NCI-H524 treated with DMSO at 0.1 percent for 48 hours (cell line): ENCODE measurements at places on chromosomes 16 and 17.

DNA sequence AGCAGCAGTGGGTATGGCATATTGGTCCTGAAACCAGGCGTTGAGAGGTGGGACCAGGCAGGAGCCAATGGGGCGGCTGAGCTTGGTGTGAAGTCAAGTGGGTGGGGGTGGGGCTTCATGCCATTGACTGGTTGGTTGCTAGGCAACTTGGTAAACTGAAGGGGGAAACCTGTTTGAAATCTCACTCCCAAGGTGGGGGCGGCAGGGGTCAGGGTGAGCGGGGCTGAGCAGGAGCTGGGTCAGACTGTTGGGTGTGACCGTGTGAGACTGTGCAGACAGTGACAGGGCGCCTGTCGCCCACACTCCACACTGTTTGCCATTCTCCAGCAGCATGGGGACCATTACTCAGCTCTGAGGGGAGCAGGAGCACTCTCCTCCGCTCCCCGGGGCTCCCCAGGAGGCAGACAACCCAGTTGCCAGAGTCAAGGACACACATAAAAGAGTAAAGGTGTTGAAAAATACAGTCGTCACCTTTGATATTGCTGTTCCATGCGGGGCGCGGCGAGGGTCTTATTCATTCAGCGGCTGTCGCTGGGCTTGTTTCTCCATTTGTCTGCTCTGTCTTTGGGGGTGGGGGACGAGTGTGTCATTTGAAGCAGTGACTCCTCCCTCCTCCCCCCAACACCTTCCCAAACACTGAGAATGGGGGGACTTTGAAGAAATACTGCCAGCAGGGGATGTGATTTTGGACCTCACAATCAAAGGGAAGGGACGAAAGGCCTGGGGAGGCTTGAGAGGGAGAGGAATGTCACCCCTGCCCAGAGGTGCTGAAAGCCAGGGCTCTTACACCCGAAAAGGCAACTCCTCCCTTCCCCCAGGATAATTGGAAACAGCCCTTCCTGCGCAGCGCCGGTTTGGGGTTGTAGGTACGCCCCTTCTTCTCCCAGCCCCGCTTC, 1.2 kb upstream of the EFNB3 start:
- no peak for DNase-seq

GRCh38 chr16:84194470-84195200, 3.7 kb downstream of the ADAD2 start:
- no peak for DNase-seq

- DNase-seq = no peak
Measured at GRCh38 chr17:82703935-82704865, 5.7 kb upstream of the RAB40B start.

DNA sequence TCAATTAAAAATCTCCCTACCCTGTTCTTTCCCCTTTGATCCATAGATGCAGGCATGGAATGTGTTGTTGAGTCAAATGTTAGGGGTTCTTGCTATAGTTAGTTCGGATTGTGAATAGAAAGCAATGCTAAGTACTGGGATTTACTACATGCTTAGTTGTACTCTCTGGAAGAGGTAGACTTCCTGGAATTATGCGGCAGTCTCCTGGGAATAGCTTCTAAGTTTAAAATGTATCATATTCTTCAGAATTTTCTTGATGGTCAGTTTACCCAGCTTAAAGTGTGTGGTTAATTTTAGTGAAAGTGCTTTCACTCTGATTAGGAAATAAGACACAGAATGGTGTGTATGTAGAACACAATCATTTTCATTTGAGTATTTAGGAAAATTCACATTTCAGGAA, 3.5 kb downstream of the CLTC start:
- DNase-seq = no peak

- no peak for DNase-seq
Measured at GRCh38 chr16:8623634-8624033, 2.1 kb downstream of the METTL22 start.

DNA sequence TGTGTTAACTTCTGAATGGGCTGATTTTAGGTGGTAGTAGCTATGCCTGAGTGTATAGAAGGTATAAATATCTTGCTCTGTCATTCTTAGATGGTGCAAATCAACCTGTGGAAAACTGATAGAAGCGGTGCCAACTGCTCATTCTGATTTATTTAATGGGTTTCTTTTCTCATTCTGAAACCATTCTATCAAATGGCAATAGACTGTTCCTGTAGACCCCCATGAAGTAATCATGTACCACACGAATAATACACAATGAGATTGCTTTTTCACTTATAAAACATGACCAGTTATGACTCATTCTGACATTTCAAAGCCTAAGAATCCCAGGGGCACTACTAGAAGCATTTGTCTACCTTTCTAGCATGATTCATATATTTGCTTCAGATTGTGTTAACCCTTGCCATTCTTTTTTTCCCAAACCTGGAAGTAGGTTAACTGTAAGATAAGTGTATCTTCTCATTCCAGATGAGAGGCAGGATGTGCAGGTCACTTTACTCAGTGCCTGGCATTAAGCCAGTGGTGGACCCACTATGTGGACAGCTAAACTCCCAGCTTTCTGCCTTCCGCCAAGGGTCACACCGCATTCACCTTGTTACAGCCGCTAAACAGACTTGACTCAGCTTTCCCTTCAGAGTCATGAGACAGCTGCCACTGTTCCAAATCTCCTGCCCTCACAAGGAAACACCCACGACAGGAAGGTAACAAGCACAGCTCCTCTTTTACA, 16.4 kb upstream of the SLC16A11 start:
- DNase-seq = no peak

DNA sequence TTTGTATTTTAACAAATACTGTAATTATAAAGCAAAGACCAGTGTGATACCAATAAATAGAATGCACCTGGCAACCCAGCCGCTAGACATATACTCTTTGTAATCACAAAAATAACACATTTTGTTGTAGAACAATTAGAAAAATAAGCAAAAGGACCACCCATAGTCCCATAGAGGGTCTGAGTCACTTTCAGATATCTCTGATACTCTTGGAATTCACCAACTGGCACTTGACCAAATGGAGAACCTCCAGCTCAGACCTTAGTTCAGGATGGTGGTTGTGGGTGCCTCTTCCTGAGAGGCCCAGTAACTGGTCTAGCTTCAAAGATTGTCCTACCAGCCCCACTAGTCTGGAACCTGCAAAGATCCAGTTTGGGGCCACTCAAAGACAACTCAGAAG, 789 bp upstream of the TERF2 start:
- no peak for DNase-seq

DNA sequence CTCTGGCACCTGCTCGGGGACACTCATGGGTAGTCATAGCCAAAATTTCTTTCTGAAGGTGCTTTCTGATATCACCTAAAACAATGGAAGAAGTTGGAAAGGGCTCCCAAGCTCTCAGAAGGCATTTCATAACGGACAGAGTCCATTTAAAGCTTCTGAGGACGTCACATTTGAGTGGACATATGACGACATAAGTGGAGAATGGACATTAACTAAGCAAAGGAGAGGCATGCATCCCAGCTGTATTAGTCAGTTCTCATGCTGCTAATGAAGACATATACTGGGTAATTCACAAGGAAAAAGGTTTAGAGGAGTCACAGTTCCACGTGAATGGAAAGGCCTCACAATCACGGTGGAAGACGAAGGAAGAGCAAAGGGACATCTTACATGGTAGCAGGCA, 260.2 kb upstream of the DYNLRB2 start:
- no peak for DNase-seq

DNA sequence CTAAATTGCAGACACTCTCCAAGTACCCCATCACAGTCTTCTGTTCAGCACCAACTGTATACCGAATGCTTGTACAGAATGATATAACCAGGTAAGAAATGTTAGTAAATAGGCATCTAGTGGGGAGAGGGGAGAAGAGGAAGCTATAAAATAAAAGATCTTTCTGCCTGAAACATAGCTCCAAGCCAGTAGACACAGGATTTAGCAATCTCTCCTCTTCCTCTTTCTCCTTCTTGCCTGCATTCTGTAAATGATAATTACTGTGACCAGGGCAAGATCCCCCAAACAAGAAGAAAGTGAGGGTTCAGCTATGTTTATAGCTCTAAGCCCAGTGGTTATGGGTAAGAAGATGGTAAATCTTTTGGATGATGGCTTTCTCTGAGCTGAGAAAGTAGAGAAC, 17.9 kb downstream of the ACSM3 start:
- no peak for DNase-seq

- DNase-seq = peak; percentile 84
Measured at GRCh38 chr16:27720731-27721530, 171.0 kb downstream of the KATNIP start.
